Fibroblast of lung (primary cell): ENCODE measurements at places on chromosomes 3 and 15. TPM values are rescaled to one million over a fixed set of nuclear protein-coding genes. Genes with fewer than 3 reads are reported as not detected.

- peak; percentile 4 for DNase-seq
Observed at GRCh38 chr15:57920911-57921310, 144.6 kb downstream of the ALDH1A2 start.

DNA sequence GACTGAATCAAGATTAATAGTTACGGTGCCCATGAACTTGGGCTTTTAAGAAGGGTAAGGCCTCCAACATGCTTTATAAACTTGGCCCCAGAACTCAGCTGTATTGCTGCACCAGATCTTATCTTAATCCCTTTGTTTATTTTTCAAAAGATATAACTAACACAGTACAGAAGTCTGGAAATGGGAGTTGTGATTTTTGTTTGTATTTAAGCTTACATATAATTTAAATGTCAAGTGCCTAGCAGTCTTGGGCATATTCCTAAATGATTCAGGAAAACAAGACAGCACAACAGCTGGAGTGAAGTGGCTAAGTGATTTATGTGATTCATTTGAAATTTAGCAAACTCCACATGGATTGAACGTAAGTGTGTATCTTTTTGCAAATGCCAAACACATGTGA, 56.2 kb downstream of the NBEAL2 start:
- DNase-seq = peak; percentile 71

GRCh38 chr3:44529927-44530326, 25.1 kb upstream of the ZKSCAN7 start:
- peak; percentile 19 for DNase-seq

DNA sequence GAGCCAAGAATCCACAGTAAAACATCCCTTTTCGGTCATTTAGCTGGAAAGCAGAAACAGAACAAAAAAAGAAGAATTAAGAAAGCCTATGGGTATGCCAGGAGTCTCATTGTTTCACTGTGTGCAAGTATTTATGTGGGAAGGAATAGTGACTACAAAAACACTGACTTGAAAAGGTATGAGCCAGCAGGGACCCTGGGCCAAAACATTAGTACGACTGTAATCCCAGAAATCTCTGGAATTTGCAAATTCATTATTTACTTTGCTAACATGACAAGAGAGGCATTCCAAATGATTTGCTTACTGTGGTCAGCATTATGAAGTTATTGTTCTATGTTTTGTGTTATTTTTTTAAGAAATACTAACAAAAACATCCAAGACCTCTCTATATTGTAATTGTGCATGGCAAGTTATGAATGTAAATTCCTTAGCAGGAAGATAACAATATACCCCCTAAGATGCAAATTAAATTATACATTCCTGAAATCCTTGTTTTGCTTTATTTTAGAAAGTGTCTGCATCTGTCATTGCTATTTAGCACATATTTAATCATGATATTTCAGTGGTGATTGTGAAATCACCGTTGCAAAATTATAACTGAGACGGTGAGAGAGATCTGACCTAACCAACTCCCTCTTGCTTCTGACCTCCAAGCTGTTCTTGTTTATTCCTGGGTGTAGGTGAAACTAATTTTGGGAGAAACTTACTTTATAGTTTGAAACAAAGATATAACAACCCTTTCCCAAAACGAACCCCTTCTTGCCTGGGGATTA, 299.2 kb downstream of the ZPLD1 start:
- DNase-seq = peak; percentile 17

DNA sequence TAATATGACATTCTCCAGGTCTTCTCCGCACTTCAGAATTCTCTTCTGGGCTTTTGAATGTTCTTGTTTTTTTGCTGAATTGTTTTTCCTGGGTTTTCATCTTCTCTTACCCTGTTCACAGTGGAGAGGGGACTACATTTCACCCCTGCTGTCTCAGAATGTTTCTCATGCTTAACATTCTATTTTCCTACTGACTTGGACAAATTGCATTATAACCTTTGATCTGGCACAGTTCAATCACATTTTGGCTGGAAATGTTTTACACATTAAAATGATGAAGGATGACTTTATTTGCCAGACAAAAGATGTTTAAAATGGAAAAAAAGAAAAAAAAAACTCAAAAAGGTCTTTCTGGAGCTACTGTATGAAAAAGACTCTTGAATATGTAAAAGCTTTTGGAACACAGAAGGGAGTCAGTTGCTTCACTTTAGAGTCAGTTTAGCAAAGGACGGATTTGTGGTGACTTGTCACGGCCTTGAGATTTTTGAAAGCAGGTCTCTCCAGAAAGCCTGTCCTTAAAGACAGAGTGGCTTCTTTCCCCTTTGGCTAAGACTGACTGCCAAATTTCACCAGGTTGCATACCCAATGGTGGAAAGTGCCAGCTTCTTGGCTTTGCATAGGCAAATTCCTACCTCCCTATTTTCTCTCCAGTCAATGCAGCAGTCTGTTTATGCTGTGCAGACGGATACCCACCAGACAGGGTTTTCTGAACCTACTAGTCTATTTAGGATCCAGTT, 401.0 kb upstream of the TBL1XR1 start:
- no peak for DNase-seq

DNA sequence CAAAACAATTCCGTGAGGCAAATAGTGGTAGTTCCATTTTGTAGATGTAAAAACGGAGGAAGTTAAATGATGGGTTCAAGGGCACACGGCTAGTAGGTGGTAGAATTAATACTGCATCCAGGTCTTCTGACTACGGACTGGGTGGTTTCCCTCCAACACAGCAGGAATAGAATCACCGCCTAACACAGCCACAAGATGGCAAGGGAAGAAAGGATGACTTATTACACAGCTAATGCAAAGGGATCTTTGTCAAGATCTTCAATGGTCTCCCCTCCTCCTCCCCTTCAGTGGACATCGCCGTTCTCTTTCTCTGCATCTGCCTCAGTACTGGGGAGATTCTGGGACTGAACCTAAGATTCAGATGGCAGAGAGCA, 524 bp upstream of the TOPBP1 start:
- DNase-seq = peak; percentile 17

DNA sequence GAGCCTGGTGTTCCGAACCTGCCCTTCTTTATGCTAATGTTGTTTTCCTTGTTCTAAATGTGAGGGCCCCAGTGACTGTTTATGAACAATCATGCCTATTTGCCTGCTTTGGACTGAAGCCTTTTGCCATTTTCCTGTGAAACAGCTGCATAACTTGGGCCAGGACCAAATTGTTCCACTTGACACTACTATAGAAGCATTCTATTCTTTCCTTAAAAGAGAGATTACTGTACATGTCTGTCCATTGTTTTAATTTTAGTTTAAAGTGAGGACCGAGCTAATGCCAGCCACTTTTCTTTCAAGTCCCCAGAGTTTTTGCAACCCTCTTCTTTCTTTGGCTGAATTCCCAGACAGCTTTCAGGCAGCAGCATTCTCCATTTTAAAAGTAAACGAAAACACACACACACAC, 980.3 kb downstream of the CADM2 start:
- DNase-seq = peak; percentile 46

DNA sequence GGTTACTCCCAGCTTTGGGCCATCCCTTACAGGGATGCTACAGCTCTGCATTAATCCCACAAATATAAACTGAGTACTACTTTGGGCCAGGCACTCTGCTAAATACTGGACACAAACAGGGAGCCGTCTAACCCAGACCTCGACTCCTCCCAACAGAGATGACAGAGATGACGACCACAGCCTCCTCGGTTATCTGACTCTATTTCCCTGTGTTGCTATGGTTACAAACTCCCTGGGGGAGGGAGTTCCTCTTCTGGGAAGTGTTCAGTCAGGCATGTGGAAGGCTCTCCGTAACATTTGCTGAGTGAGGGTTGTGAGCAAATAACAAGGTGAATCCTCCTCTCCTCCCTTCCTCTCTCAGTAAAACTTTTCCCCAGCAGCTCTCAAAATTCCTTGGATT, 6.7 kb upstream of the CMTM7 start:
- DNase-seq = peak; percentile 36

DNA sequence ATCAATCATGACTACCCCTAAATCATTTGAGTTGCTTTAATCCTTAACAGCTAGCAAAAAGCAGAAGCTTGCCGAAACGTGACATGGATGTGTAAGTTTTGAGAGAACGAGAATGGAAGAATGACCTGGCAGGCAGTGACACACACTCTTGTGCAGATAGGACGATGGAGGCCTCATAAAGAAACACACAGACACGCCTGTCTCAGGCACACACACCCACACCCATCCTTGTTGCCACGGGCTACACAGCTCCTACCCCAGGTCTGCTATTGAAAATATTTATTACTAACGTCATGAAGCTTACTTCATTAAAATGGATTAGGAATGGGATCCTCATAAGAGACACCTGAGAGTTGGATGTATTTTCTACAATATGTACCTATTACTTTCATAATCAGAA, 8.5 kb downstream of the MYO5C start:
- no peak for DNase-seq

DNA sequence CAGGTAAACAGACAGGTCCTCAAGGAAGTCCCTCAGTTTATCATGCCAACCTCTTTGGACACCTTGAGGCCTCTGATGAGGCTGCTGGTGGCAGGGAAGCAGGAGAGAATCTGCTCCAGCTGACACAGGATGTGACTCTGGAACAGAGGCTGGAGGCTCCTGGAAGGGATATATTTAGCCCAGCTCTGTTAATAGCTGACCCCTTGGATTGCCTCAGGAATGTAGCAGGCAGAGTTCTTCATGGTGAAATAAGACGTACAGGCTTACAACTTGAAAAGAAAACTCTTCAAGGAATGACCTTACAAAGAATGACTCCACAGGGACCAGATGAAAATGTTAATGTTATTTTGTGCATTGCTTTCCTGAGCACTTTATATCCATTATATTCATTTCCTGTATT, 90.5 kb downstream of the AQP9 start:
- DNase-seq = peak; percentile 78

Gene HGD
- total RNA-seq = under 0.01 TPM in 1 of 2 replicates, not detected in the other

Gene ANKRD63
- total RNA-seq = not detected in 2 replicates

Gene IMPG2
- 0.33 and 0.51 TPM in 2 replicates for total RNA-seq

Gene CIB2
- total RNA-seq = 3.1 and 5.9 TPM in 2 replicates

Gene KBTBD8
- total RNA-seq = 1.0 and 2.3 TPM in 2 replicates

Gene GOLGA8R
- 1.3 and 1.8 TPM in 2 replicates for total RNA-seq

Gene CKMT1B
- not detected in 2 replicates for total RNA-seq

Gene DNAH1
- total RNA-seq = 1.8 and 3.0 TPM in 2 replicates
